ENCODE measurements at places on chromosomes 3 and 15. TPM values are rescaled to one million over a fixed set of nuclear protein-coding genes. Genes with fewer than 3 reads are reported as not detected.

GRCh38 chr3:150666167-150666566 is 37.6 kb downstream of the ERICH6 start:
- no peaks in the 10 kb centered on the region for H3K27me3 ChIP-seq
- DNase-seq: no peak
- no peaks in the 10 kb centered on the region for H3K4me1 ChIP-seq
- no peak overlapping the region for H3K27ac ChIP-seq

SH2D7 gene
- total RNA-seq: not detected

UROC1 gene
- total RNA-seq: not detected

CCDC39 gene
- total RNA-seq: 1.2 TPM

DNA sequence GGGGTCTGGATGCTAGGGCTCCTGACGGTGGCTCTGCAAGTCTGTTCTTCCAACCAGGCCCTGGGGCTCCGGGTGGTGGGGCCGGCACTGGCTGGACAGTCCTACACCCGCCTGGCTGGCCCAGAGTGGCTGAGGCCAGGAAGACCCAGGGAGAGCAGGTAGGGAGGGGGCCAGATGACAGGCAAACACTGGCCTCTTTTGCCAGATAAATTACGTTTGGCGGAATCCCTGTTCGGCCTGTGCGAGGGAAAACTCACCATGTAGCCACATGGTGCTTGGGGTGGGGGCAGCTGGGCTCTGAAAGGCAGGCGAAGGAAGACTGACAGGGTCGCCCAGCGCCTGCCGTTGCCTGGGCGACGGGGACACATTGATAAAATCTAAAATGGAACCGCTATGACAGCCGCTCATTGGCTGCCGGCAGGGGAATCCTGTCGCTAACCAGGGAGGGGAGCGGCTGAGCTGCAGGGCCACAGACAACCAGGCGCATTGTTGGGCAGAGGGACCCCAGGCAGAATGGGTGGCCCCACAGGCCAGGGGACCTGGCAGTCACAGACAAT is 30.4 kb downstream of the IQSEC1 start:
- DNase-seq: peak; percentile 65
- no peak overlapping the region for H3K4me3 ChIP-seq
- peaks cover 8% of the 10 kb centered on the region for H3K4me1 ChIP-seq
- no peak overlapping the region for H3K27ac ChIP-seq
- no peaks in the 10 kb centered on the region for H3K27me3 ChIP-seq

DNA sequence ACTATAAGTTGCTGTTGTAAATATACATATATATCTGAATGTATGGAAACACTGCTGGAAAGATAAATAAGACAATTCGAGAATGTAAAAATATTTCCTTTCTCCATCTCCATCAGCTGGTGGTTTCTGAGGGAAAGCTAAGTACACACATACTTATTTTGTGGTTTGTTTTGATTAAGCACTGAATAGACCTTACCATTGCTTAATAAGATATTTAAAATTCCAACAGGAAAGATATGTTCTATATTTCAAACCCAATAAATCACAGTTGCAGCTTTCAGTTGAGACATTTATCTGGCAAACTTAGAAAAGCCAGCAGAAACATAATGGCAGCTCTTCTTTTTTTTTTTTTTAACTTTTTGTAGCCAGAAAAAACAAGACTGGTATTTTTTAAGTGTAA is 160.4 kb downstream of the VGLL3 start:
- H3K27ac ChIP-seq: no peak overlapping the region
- no peaks in the 10 kb centered on the region for H3K36me3 ChIP-seq
- no peak overlapping the region for H3K4me3 ChIP-seq

DNA sequence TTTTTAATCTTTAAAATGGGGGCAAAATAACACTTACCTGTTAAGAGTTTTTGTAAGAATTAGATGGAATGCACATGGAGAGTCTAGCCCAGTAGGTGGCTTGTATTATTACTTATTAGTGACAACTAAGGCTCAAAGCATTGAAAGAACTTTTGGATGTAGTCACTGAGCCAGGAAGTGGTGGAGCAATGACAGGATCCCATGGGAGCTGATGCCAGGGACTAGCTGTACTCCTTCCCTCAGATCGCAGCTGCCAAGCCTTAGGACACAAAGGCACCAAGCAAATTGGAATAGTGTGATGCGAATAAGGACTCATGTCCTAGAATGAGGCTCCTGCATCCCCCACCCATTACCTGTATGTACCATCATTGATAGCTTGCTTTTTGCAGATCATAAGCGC is 370.4 kb upstream of the RGMA start:
- H3K36me3 ChIP-seq: no peaks in the 10 kb centered on the region
- H3K27ac ChIP-seq: no peak overlapping the region
- no peak for DNase-seq
- no peaks in the 10 kb centered on the region for H3K4me1 ChIP-seq
- H3K4me3 ChIP-seq: no peak overlapping the region

GPR149 gene
- total RNA-seq: not detected

DNA sequence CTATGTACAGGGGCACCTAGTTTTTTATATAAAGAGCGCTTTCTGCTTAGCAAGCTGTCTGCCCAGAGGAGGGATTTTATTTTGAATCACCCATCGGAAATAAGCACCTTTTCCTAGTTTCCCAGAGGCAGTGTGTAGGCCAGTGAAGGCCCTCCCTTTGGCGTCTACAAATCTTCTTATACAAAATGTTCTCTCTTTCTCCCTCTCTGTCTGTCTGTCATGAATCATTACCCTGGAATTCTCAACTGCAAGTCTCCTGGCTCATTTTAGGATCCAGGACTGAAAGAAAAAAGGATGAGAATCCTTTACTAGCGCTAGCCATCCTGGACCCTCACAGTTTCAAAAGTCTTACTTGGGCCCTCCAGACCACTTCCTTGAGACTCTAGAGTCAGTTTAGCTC is 728.1 kb downstream of the OTOL1 start:
- no peak overlapping the region for H3K4me3 ChIP-seq
- no peak for DNase-seq
- no peaks in the 10 kb centered on the region for H3K27me3 ChIP-seq
- no peak overlapping the region for H3K27ac ChIP-seq
- H3K4me1 ChIP-seq: no peaks in the 10 kb centered on the region

TMCO5A gene
- total RNA-seq: not detected

GRCh38 chr3:134879990-134880389 is 84.9 kb downstream of the EPHB1 start:
- DNase-seq: no peak
- no peak overlapping the region for H3K4me3 ChIP-seq
- H3K36me3 ChIP-seq: no peaks in the 10 kb centered on the region
- no peak overlapping the region for H3K27ac ChIP-seq

DNA sequence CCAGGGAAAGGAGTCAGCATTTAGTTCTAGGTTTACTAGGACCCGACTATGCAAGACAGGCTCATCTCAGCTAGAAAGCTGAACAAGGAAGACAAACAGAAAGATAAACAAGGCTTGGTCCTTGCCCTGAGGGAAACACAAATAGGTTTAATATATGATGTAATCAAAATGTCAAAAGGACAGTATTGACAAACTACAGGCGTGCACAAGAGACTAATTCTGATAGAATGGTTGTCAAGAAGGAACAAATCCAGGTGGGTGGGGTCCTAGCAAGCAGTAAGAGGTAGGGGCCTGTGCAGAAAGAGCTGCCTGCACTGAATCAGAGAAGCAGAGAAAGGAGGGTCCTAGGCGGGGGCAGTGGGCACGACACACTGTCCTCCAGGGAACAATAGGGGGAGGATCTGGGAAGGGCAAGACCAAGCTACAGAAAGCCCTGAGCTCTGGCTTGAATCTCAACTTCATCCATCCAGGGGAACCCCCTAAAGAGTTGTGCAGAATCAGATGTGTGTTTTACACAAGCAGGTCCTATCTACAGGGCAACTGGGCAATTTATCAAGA is 23.4 kb downstream of the RFTN1 start:
- peak overlapping the region; percentile 66 for H3K27ac ChIP-seq
- H3K27me3 ChIP-seq: no peaks in the 10 kb centered on the region
- peaks cover 13% of the 10 kb centered on the region for H3K4me1 ChIP-seq
- H3K4me3 ChIP-seq: no peak overlapping the region
- no peak for DNase-seq

DNA sequence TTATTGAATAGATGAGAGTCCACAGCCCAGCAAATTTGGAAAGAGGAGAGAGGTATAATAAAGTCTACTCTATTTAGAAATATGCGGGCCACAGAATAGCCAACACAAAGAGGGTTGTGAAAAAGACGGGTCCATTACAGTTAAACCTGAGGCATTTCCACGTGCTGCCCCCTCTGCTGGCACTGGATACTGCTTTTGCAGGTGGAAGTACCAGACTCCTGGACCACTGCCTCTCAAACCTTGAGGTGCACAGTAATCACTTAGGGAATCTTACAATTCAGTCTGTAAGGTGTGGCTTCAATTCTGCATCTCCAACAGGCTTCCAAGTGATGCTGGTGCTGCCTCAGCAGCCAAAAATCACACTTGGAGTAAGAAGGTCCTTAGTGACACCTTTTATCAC is 3.0 kb upstream of the TFDP2 start:
- H3K27me3 ChIP-seq: no peaks in the 10 kb centered on the region
- H3K36me3 ChIP-seq: no peaks in the 10 kb centered on the region
- H3K27ac ChIP-seq: no peak overlapping the region
- DNase-seq: no peak

ZCWPW2 gene
- 0.89 TPM for total RNA-seq

- no peaks in the 10 kb centered on the region for H3K27me3 ChIP-seq
- H3K4me1 ChIP-seq: no peaks in the 10 kb centered on the region
- H3K36me3 ChIP-seq: no peaks in the 10 kb centered on the region
Measured at GRCh38 chr3:118987477-118987876, 47.2 kb downstream of the IGSF11 start.

GRCh38 chr15:42106288-42106687 is 11.9 kb upstream of the PLA2G4D start:
- no peaks in the 10 kb centered on the region for H3K27me3 ChIP-seq
- no peak for DNase-seq
- H3K27ac ChIP-seq: peak overlapping the region; percentile 35

CYFIP1 gene
- 137 TPM for total RNA-seq

MST1R gene
- total RNA-seq: 38.5 TPM

TP63 gene
- 1.6 TPM for total RNA-seq

- H3K4me1 ChIP-seq: no peaks in the 10 kb centered on the region
- H3K4me3 ChIP-seq: no peak overlapping the region
- H3K36me3 ChIP-seq: no peaks in the 10 kb centered on the region
- no peaks in the 10 kb centered on the region for H3K27me3 ChIP-seq
Measured at GRCh38 chr3:161576311-161576710, 79.7 kb downstream of the OTOL1 start.

DNA sequence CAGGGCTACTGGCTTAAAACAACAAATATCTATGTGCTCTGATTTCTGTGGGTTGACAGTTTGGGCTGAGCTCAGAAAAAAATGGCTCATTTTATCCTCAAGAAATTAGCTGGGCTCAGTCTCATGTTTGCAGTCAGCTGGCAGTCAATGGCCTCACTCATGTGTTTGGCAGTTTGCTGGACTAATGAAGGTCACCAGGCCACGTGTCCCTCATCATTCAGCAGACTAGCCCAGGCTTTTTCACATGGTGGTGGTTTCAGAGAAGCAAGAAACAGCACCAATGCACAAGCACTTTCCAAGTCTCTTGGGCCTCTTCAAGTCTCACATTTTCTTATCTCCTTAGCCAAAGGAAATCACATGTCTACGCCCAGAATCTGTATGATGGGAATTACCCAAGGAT is 478.3 kb upstream of the PPP2R3A start:
- no peak overlapping the region for H3K27ac ChIP-seq
- H3K4me3 ChIP-seq: no peak overlapping the region
- no peaks in the 10 kb centered on the region for H3K36me3 ChIP-seq
- no peak for DNase-seq
- no peaks in the 10 kb centered on the region for H3K4me1 ChIP-seq

- H3K4me3 ChIP-seq: no peak overlapping the region
- H3K27ac ChIP-seq: peak overlapping the region; percentile 49
- H3K4me1 ChIP-seq: no peaks in the 10 kb centered on the region
- H3K27me3 ChIP-seq: no peaks in the 10 kb centered on the region
- DNase-seq: no peak
- H3K36me3 ChIP-seq: no peaks in the 10 kb centered on the region
Measured at GRCh38 chr3:121913305-121913990, 19.2 kb downstream of the SLC15A2 start.

DNA sequence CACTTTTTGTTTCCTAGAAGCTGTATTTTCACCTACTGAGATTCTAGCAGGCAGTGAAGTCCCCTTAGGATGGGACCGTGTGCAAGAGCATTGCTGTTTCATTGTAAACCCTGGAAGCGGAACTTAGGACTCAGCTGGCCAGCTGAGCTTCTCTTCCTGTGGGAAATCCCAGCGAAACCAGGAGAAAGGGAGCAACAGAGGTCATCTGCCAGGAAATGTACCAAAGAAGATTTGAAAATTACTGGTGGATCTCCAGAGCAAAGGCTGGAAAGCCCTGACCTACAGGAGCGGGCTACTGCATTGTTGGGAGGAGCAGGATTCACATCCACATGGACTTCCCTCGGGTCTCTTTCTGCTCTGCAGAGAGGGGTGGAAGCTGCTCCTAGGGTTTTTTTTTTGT is 7.6 kb upstream of the ADPRH start:
- no peaks in the 10 kb centered on the region for H3K36me3 ChIP-seq
- peak overlapping the region; percentile 56 for H3K27ac ChIP-seq
- peaks cover 10% of the 10 kb centered on the region for H3K4me1 ChIP-seq
- no peaks in the 10 kb centered on the region for H3K27me3 ChIP-seq
- H3K4me3 ChIP-seq: no peak overlapping the region

DNA sequence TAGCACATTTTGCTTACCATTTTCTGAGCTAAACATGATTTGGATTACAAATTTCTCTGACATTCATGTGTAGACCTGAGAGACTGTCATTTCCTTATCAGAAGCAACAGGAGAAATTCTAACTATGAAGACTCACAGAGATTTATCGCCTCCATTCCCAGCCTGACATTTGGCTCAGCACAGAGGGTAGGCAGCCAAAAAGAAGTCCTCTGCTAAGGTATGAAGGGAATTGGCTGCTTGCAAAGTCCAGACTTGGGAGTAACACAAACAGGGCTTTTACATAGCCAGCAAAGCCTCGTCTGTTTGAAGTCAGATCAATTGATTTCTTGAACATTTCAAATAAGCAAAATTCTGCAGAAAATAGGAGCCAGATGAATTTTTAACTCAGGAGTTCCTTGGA is 57.0 kb upstream of the CMSS1 start:
- H3K27ac ChIP-seq: no peak overlapping the region
- H3K4me3 ChIP-seq: no peak overlapping the region
- no peaks in the 10 kb centered on the region for H3K27me3 ChIP-seq
- no peaks in the 10 kb centered on the region for H3K4me1 ChIP-seq
- no peak for DNase-seq

DNA sequence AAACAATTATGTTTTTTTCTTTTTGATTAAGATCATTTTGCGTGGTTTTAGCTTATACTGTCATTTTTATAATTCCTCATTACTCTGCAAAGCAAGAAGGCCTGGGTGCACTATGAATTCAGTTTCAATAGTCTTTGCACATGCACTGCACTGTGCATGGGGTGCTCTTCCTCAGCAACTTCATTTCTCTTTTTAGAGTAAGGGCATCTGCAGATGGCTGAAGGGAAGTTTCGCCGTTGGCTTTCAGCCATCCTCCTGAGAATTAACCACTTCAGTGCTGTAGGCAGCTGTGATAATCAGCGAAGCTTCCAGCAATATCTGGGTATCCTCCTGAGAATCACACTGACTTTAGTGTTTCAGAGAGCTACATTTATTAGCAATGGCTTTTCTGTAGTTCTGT is 284.8 kb downstream of the GBE1 start:
- no peaks in the 10 kb centered on the region for H3K27me3 ChIP-seq
- no peaks in the 10 kb centered on the region for H3K36me3 ChIP-seq
- H3K4me3 ChIP-seq: no peak overlapping the region
- no peak for DNase-seq
- no peak overlapping the region for H3K27ac ChIP-seq
- no peaks in the 10 kb centered on the region for H3K4me1 ChIP-seq

SYNPR gene
- total RNA-seq: not detected

PHLDB2 gene
- total RNA-seq: 67.1 TPM
